NCI-H2029 treated with DMSO at 0.1 percent for 48 hours (cell line): ENCODE measurements at places on chromosomes 3 and 15.

DNA sequence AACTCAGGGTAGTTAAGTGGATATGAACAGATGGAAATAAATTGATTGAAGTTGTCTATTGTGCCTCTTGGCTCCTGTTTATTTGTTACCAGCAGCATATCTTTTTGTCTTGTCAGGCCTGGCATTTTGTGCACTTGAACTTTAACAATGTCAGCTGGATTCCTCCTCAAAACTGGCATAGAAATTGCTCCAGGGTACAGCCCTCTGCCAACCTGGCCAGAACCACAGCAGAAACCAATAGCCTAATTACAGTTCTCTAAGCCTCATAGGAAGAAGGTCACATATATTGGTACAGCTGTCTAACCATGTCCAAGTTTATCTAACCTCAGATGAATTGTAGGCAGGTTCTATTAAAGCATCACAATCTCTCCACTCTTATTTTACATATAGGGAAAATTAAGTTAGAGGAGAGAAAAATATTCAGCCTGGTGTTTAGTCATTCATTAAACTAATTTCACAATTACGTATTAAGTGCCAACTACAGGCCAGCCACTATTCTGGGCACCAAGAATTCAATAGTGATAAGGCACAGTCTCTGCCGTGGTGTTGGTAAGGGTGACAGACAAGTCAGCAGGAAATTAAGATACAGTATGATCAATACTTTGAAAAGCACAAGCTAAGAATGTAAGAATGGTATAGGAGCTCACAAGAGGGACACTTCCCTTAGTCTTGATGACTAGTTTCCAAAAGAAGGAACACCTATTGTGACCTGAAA is 452.9 kb upstream of the NECTIN3 start:
- DNase-seq = no peak

DNA sequence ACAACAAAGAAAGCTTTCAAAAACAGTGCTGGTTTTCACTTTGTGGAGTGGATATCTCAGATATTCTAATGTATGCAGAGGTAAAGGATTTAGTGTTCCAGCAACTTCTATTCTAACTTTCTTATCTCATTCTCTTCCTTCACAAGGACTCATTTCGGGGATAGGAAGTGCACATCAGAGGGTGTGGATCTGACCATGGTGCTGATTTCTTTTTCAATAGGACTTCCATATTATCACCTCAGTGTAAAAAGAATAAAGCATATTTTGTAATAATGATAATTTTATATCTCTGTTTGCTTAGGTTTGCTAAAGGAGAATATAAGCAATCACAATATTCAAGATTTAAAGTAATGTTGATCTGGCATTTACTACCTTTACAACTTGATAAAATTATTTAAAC is 12.5 kb upstream of the CADM2 start:
- no peak for DNase-seq

DNA sequence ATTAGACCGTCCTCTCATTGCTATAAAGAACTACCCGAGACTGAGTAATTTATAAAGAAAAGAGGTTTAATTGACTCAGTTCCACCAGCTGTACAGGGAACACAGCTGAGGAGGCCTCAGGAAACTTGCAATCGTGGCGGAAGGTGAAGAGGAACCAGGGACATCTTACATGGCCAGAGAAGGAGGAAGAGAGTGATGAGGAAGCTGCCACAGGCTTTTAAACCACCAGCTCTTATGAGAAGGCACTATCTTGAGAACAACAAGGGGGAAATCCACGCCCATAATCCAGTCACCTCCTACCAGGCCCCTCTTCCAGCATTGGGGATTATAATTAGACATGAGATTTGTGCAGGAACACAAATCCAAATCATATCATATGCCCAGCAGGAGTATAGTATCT is 138.5 kb downstream of the ALCAM start:
- DNase-seq = no peak

DNA sequence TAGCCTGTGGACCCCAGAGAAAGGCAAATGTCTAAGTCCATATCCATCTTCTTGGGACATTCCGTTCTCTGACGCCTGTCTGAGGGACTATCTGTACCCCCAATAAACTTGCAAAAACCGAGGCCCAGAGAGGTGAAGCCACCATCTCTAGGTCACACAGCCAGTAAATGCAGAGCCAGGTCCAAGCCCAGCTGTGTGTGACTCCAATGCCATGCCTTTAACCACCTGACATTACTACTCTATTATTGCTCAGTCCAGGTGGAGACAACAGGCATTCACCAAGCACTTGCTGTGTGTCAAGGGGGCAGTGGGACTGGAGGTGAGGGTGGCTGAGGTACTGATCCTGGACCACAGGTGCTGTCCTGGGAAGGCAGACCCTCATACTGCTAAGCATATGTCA is 25.4 kb downstream of the CYP8B1 start:
- DNase-seq = no peak

DNA sequence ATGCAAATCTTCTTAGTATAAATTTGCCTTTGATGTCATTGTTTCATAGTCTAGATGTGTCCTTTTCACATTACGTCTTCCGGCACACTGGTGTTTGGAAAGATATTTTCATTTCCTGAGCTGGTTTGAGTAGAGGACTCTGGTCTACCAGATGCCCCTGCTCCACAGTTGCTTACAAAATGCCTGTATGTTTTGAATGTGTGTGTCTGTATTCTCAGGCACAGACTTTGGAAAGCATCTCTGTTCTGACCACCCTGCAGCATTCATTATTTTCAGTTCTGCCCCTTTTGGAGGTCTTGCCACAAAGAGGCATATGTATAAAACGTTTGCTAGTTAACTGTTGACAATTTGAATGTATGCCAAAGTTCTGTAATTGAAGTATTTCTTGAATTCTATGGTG is 236.0 kb upstream of the GOLIM4 start:
- DNase-seq = no peak

- DNase-seq = no peak
These were observed 157.4 kb downstream of the SSR3 start for GRCh38 chr3:156397534-156397933.

GRCh38 chr3:124768812-124769211 is 38.6 kb downstream of the UMPS start:
- DNase-seq = no peak

- DNase-seq = no peak
These were observed 383.7 kb downstream of the GAP43 start for GRCh38 chr3:116007000-116007399.

DNA sequence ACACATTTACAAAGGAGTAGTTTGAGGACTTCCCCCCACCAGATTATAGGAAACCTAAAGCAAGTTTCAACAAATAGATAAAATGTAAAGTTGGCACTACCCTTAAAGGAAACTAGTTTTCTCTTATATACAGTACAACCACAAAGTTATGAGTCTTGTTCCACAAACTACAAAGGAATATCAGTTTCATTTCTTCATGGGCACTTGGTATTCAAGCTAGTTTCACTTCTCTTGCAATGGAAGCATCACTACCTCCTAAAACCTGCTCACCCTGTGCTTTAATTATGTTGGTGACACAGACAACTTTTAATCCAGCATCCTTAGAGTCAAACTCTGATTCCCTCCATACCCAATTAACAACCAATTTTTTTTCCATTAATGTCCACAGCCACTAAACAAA is 707.0 kb downstream of the ROBO2 start:
- no peak for DNase-seq

- DNase-seq = no peak
These were observed 617 bp upstream of the HPS3 start for GRCh38 chr3:149128821-149129220.

DNA sequence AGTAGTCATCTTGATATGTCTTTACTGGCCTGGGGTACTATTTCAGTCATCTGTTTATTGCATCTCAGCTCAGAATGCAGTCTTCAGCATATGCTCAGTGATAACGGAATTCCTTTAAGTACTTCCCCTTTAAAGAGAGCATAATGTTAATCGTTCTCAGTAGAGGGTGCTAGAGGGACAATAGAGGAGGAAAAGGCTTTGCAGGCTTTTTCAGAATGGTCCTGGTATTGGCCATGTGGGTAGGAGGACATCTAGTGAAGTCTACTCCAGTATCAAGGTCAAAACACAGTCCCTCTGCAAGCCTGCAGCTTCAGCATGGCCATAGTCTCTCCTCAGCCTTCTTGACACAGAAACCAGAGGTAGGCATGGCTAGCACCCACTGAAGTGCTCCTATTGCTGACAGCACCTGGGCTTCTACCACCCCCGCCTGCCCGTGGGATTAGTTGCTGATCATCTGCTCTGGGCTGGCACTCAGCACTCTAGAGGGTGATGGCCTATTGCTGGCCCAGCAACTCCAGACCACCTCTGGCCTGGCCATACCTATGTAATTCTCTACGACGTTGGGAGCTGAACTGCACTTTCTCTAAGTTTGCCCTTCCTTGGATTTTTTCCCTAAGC is 65.4 kb downstream of the KCNH8 start:
- DNase-seq = no peak

DNA sequence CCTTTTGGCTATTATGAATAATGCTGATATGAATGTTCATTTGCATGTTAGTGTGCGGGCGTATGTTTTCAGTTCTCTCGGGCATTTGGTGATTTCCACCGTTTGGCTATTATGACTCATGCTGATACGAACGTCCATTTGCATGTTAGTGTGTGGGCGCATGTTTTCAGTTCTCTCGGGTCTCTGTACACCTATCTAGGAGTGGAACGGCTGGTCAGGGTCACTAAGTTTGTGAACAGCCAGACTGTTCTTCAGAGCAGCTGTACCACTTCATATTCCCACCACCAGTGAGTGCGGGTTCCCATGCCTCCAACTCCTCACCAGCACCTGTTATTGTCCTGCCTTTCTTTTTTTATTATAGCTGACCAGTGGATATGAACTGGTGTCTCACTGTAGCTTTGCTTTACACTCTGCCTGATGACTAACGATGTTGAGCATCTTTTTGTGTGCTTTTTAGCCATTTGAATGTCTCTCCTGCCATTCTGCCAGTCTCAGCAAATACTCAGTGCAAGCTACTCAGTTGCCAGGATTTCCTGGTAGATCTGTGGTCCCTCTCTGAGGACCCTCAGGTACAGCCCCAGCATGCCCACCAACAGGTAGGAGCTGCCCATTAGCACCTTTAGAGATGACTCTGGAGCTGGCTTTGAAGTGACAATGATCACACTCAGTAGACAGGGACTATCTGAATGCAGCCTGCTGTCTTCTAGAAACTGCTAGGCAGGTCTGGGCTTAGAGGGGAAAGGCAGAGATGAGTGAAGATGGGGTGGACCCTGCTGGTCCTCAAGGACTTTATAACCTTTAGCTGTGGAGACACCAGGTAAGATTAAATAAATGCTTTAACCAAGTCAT is 141.1 kb downstream of the XXYLT1 start:
- DNase-seq = no peak

GRCh38 chr3:11554666-11555065 is 89.0 kb downstream of the VGLL4 start:
- no peak for DNase-seq
